ENCODE measurements at places on chromosomes 5 and 9.

DNA sequence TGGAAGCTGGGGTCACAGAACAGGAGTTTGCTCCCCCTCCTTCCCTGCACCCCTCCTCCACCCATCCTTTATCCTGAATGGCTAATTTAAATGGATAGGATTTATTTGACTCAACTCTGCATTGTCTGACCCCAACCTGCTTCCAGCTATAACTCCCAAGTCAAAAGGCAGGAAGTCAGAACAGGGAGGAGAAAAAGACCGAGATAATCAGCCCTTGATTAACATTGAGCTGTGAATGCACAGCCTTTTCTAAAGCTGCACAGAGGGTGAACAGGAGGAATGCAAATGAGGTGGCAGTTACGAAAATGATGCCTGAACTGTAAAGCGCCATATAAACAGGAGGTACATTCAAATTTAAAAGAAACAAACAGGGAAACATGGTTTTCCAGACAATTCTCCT, 152.8 kb downstream of the SPOCK1 start:
- DNase-seq = no peak

DNA sequence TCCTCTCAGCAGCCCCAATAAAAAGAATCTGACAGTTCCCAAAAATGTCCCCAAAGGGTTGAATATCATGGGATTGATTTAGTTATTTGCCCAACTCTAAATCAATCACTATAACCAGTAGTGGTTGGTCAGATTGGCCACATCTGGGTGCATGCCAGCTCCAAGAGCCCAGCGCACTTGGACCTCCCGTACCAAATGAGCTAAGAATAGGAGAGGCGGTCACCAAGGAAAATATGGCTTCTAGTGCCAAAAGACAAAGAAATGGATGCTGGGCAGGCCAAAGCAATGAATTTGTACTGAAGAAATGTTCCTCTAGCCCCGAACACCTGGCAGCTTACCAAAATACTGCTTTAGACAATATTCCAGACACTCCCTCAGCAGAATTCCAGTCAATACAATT, 80.3 kb downstream of the RCL1 start:
- no peak for DNase-seq

DNA sequence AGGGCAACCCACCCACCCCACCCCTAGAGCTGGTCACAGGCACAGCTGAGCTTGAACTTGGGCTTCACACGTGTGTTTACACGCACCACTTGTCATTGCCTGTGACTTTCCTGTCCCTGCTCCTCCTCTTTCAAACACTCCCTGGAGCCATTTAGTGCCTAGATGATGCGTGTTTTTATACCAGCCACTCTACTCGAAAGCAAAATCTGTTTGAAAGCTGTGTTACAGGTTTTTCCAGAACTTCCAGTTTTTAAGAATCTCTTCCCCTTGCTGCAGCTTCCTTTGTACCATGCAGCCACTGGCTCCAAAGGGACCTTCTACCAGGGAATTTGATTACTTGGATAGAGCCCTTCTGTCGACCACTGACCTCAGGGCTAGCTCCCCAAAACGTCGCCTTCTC, 78.8 kb upstream of the SPRY4 start:
- DNase-seq = no peak

GRCh38 chr5:78355561-78355960, 4.9 kb upstream of the SCAMP1 start:
- no peak for DNase-seq

DNA sequence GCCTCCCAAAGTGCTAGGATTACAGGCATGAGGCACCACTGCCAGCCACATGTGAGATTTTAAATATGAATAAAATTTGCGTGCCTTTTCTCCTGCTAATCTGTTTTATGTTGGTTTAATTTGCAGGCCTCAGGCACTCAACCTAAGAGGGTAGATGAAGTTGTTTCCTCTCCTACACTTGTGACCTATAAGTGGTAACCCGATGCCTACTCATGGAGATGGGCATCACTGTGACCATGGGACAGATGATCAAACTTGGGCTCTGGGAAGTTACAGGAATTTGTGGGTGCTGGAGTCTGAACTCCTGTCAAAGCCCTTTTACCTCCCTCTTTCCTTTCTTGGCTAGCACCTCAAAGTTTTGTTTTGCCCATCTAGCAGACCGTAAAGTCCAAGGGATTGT, 1.1 kb downstream of the SLC28A3 start:
- DNase-seq = no peak

- DNase-seq = no peak
Measured at GRCh38 chr9:92968081-92968480, 20.8 kb downstream of the FGD3 start.

DNA sequence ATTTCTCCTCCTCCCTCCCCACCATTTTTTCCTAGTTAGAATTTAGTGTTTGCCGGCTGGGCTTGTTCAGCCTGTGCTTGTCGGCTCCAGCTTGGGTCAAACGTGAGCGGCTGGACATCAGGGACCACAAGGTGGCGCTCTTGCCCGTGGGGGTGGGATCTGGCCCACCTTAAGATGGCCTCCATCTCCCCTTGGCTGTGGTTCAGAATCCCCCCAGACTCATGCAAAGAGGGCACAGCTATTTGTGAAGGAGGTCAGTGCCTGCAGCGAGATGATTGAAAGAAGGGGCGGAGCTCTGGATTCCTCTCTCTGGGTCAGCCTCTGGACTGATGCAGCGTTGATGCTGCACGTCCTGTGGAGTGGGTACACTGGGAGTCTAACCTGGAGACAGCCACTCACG, 283.3 kb upstream of the TUT7 start:
- DNase-seq = peak; percentile 46

GRCh38 chr5:149429839-149430721, 51.0 kb upstream of the IL17B start:
- no peak for DNase-seq

- no peak for DNase-seq
Measured at GRCh38 chr5:135141303-135142268, 107.6 kb upstream of the PITX1 start.

- no peak for DNase-seq
Measured at GRCh38 chr9:134993416-134993815, 75.7 kb upstream of the FCN1 start.

DNA sequence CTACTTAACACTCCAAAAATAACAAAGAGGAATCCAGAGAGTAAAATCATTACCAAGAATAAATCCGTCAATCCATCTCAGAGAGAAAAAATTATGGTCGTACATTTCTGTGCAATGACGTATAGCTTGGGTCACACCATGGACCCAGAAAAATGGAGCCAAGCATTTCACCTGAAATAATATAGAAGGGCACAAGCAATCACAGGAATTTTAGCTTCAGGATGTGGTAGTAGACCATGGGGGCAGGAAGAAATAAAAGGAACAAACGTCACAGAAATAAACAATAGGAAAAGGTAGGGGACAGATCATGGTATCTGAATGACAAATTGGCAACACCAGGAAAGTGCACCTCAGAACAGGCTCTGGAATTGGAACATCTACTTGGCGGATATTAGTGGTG, 231.0 kb downstream of the PLK2 start:
- DNase-seq = no peak

GRCh38 chr9:136539427-136540421, 6.1 kb downstream of the NOTCH1 start:
- DNase-seq = peak; percentile 59

DNA sequence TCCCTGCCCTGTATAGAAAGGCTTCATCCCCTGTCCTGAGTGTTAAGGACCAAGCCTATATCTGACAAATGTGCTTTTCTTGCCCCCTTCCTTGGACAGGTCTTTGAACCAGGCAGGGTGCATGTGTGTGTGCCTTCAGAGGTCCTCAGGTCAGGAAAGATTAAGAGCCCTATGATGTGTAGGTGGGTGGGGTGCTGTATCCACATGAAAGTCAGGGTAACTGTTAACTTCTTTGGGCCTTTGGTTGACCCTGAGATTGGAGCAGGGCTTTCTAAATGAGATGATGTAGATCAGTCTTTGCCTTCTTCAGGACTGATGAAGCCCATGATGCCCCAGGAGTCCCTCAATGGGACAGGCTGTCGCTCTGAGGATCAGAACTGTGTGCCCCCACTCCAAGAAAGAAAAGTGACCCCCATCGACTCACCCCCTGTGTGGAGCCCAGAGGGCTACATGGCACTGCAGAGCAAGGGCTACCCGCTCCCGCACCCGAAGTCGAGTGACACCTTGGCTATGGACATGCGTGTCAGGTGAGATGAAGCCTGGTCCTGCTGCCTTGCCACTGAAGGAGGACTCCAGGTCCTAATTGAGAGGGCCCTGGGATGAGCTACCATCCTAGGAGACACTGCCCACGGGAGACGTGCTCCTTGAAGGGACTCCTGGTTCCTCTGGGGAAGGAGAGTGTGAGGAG, 29.4 kb upstream of the POMT1 start:
- DNase-seq = no peak

DNA sequence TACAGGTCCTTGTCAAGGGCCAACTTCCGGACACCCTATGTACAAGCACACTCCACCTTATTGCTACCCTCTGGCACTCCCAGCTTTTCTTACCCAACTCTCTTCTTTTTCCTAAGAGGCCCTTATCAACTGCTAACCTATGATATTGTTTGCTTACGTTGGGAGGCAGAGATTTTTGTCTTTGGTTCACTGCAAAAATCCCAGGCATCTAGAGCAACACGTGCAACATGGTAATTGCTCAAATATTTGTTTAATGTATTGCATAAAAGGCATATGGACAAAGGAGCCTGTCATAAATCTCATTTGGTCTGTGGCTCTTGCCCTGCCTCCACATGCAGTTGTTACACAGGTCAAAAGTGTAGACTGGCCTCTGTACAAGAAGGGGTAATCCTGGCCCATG, 35.8 kb upstream of the ATP10B start:
- DNase-seq = no peak

DNA sequence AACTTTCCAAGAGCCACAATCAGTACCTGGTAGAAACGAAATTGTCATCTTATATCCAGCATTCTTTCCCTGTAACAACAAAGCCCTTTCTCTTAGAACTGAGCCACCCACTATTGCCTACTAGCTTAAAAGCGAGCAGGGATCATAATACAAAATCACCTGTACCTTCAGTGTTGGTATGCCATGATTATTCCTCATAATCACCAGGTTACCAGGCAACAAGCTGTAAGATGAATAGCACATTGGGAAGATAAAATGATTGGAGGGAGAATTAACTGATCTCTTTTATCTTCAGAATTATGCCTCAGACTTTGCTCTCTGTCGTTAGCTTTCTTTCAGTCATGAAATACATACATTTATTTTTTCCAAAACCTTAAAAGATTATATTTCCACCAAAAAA, 345.6 kb downstream of the PRELID2 start:
- DNase-seq = no peak

DNA sequence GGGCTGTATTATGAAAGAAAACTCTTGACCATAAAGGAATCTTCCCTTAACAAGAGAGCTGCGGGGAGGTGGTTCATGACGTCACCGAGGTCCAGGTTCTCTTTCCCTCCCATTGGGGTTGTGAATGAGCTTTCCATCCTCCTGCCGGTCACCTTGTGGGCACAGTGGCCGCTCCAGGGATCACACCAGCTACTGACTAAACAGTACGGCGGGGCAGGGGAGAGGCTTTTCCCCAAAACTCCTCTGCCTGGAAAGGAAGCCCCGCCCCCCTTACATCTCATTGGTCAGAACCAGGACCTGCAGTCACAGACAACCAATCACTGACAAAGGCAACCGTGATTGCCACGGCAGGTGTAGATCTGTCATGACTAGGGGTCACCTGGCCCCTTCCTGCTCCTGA, 35.6 kb downstream of the ROR2 start:
- no peak for DNase-seq

- no peak for DNase-seq
Measured at GRCh38 chr5:66151030-66151429, 6.9 kb downstream of the SREK1 start.

- DNase-seq = no peak
Measured at GRCh38 chr9:88658311-88658822, 123.4 kb downstream of the NXNL2 start.

Measured in DND-41 (cell line).